ENCODE measurements at places on chromosomes 6 and 20.

DNA sequence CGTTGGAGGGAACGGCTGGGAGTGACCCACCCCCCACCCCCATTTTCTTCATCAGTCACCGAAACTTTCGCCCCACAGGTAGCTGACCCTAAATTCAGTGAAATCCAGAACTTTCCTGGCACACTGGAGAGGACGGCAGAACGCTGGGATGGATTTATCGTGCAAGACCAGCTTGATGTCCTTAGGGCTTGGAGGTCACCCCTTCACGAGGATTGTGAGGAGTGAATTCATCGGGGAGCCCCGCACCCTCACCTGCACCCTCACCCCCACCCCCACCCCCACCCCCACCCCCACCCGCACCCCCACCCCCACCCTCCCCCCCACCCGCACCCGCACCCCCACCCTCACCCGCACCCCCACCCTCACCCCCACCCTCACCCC lies 13.3 kb upstream of the TCFL5 start:
- DNase-seq, result no peak

DNA sequence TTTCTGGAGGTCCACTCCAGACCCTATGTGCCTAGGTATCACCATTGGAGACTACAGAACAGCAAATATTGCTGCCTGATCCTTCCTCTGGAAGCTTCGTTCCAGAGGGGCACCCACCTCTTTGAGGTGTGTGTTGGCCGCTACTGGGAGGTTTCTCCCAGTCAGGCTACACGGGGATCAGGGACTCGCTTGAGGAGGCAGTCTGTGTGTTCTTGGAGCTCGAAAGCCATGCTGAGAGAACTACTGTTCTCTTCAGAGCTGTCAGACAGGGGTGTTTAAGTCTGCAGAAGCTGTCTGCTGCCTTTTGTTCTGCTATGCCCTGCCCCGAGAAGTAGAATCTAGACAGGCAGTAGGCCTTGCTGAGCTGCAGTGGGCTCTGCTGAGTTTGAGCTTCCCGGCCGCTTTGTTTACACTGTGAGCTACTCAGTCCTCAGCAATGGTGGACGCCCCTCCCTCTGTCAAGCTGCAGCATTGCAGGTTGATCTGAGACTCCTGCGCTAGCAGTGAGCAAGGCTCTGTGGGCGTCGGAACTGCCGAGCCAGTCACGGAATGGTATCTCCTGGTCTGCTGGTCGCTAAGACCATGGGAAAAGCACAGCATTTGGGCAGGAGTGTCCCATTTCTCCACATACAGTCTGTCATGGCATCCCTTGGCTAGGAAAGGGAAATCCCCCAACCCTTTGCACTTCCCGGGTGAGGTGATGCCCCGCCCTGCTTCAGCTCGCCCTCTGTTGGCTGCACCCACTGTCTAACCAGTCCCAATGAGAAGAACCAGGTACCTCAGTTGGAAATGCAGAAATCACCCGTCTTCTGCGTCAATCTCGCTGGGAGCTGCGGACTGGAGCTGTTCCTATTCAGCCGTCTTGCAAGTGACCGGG lies 32.5 kb upstream of the ASCC3 start:
- DNase-seq, result no peak

DNA sequence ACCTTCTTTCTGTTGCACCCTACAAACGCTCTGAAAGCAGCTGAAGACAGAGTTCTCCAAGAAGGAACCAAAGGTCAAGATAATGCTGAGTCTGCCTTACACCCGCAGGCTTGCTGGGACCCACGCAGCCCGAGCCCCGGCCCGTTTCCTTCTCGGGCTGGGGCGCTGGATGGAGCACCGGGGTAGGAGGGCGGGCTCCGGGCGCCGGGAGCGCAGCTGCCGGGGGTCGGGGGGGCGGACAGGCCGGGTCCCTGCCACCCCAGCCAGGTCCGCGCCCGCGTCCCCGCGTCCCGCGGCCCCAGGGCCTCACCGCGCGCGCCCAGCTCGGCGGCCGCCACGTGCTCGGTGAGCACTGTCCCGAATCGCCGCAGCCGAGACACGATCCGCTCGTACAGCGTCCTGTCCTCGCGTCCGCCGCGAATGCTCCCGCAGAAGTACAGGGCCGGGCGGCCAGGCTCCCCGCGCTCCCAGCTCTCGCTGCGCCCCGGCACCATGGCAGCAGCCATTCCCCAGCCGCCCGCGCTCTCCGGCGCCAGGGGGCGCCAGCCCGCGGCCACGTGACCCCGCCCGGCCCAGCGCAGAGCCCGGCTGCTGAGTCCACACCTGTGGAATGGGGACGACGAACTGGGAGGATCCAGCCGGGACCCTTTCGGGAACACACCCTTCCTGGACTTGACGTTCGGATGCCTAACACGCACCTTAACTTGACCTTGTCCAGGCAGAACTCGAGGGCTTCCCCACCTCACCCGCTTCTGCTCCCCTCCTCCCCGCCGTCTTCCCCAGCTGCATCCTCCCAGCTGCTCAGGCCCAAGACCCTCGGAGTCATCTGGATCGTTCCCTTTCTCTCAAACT lies at the start of gene DNPH1:
TSS of gene DNPH1 (minus strand) at position 531 of the 852 bp plus-strand sequence. CDS start at position 506, 25 bp downstream.
- peak; percentile 87 for DNase-seq

DNA sequence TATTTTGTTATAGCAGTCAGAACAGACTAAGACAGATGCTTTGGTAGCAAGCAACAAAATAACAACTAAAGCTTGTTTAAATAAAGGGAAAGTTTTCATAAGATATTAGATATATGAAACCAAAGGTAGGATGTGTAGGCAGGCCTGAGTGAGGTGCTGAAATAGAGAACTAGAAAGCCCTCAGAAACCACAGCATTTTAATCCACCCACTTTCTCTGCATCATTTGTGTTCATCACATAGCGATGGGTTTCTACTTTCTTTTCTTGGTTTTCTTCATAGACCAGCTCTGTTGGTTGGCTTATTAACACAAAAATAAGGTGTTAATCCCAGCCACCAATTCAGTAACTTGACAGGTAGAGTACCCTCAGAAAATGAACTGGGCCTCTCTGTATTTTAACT lies 58.6 kb downstream of the RPS12 start:
- DNase-seq, result peak; percentile 16

- DNase-seq, result peak; percentile 41
These were observed 42.5 kb upstream of the PNISR start for GRCh38 chr6:99467509-99468106.

DNA sequence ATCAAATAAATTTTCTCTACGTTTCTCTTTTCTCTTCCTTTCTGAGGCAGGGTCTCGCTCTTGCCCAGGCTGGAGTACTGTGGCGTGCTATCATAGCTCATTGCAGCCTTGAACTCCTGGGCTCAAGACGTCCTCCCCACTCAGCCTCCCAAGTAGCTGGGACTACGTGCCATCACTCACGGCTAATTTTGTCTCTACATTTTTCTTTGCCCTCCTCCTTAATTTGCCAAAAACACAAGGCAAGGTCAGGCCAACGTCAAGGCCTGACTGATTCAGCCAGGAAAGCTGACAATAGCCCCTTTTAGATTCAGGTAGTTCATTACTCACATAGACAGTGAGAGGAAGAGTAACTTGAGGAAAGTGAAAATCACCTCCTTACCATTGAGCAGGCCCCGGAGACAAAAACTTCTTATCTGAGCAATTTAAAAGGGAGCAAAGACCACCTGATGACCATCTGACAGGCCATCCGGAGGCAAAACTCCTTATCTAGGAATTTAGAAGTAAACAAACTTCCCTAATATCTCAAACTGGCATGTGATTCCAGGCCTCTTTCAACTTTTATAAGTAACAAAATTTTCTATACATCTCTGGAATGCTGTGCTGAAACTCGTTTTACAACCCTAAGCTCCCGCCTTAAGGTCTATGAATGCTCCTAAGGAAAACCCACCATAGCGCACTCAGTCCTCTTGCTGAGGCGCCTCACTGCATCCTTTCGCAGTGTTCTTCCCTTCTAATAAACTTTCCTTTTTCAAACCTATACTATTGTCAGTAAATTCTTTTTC lies 42.1 kb upstream of the SRPK1 start:
- no peak for DNase-seq

- DNase-seq, result no peak
These were observed 386.0 kb downstream of the RNGTT start for GRCh38 chr6:88577461-88577860.

DNA sequence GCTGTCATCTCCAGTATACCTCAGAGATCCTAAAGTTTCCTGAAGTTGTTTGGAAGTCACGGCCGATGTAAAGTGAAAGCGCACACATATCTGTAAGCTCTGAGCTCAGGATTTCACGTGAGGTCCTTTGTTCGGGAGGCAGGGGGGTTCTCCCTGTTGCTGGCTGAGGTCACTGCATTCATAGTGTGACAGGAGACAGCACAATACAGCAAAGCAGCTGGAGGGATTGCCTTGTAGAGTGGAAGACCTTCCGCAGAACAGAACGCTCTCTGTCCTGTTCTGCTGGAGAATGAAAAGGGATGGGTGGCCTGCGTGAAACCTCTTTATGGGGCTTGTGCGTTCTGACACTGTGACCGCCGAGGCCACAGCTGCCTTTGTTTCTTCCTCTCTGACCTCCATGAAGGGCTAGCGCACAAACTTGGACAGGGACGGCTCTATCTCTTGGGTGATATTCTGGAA lies 13.4 kb upstream of the SERPINB1 start:
- DNase-seq, result no peak

- no peak for DNase-seq
These were observed 70.4 kb upstream of the SYNJ2 start for GRCh38 chr6:157911278-157911677.

GRCh38 chr6:148177589-148178233 lies 164.9 kb upstream of the SASH1 start:
- DNase-seq, result peak; percentile 11
